A549 (cell line): ENCODE measurements at places on chromosomes 6 and 20. TPM values are rescaled to one million over a fixed set of nuclear protein-coding genes. Genes with fewer than 3 reads are reported as not detected.

- DNase-seq = peak; percentile 76
Measured at GRCh38 chr20:25065625-25066338, 7.8 kb upstream of the ACSS1 start.

DNA sequence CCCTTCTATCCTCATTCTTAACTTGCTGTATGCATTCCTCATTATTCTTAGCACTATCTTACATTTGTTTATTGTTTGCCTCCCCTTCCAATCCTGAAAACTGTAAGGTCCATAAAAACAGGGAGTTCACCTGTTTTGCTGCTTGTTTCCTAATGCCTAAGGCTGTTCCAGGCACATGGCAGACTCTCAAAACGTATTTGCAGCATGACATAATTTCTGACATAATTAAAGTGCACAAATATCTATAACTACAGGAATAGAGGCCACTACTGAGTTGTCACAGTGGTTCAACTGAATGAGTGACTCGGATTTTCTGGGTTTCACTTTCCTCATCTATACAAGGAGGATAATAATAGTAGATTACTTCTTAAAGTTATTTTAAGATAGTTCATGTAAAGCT is 83.0 kb downstream of the HFE start:
- no peak for DNase-seq

GRCh38 chr6:16319813-16320532 is 81.6 kb downstream of the GMPR start:
- DNase-seq = no peak

- DNase-seq = no peak
Measured at GRCh38 chr6:40128127-40128526, 193.9 kb upstream of the MOCS1 start.

The PI3 gene
- polyA plus RNA-seq = 0.18 to 0.39 TPM in 2 of 3 replicates, not detected in the other

- DNase-seq = no peak
Measured at GRCh38 chr6:37704923-37705238, 7.2 kb upstream of the MDGA1 start.

The TGM3 gene
- 0.03 TPM in 1 of 3 replicates, not detected in the others for polyA plus RNA-seq

The POM121L2 gene
- not detected in 3 replicates for polyA plus RNA-seq

The PRSS16 gene
- 3.1 to 3.9 TPM (median 3.7 TPM) in 3 replicates for polyA plus RNA-seq

- DNase-seq = no peak
Measured at GRCh38 chr6:1798303-1798964, 188.7 kb downstream of the FOXC1 start.

DNA sequence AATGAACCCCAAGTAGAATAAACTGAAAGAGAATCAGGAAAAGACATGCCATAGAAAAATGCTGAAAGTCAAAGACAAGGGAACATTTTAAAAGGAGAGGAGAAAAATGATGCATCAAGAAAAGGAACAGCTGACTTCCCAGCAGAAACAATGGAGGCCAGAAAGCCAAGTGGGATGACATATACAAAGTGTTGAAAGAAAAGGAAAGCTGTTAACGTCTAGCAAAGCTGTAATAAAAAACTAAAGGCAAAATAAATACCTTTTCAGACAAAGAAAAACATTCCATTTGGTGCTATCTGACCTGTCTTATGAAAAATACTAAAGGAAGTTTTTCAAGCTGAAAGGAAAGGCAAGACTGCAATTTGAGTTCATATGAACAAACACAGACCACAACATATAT is 34.1 kb upstream of the PDE10A start:
- no peak for DNase-seq

The ADGB gene
- not detected in 3 replicates for polyA plus RNA-seq

- DNase-seq = no peak
Measured at GRCh38 chr6:170147832-170148708, 142.8 kb downstream of the DLL1 start.
